ENCODE measurements at places on chromosomes 12 and 14. TPM values are rescaled to one million over a fixed set of nuclear protein-coding genes. Genes with fewer than 3 reads are reported as not detected.
A peak's percentile ranks its signal among the peaks of the same experiment; 100 is the strongest.

DNA sequence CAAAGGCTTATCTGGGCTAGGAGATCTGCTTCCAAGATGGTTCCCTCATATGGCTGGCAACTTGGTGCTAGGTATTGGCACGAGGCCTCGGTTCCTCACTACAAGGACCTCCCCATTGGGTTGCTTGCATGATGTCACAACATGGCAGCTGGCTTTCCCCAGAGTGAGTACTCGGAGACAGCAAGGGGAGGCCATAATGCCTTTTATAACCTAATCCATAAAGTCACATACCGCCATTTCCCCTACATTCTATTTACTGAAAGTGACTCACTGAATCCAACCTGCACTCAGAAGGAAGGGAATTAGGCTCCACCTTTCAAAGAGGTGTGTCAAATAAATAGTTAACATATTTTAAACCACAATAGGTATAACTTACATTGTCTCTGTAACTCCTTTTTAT lies 130.9 kb downstream of the SAMD4A start:
- DNase-seq = no peak

The NFATC4 gene
- total RNA-seq = 12.0 TPM

DNA sequence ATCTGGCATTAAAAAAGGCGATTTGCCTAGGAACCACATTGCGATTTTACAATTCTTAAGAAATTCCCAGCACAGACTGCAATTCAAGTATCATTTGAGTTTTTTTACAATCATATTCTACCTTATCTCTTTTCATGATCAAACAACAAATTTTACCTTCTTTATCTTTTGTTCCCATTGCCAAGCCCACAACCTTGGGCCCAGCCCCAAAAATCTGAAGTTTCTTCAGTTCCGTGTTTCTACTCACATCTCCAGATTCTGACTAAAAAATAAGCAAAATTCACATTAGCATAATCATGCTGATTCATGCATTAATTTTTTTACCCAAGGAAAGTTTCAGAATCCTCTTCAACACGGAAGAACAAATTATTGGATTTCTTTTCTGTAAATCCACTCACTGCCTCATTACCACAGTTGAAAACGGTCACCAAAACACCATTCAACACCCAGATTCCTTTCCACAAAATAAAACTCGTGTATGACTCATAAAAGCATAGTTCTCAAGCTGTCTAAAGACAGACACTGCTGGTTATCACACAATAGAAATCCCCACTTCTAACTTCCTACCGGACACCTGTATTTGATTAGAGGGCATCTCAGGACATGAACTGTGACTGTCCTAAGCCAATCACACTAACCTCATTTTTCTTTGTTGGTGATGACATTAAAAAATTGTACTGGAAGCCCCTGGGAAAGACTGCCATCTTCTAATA lies 32.7 kb downstream of the KDM5A start:
- no peak for DNase-seq

The ARMH4 gene
- 0.58 TPM for total RNA-seq

The PRKAB1 gene
- total RNA-seq = 9.0 TPM

DNA sequence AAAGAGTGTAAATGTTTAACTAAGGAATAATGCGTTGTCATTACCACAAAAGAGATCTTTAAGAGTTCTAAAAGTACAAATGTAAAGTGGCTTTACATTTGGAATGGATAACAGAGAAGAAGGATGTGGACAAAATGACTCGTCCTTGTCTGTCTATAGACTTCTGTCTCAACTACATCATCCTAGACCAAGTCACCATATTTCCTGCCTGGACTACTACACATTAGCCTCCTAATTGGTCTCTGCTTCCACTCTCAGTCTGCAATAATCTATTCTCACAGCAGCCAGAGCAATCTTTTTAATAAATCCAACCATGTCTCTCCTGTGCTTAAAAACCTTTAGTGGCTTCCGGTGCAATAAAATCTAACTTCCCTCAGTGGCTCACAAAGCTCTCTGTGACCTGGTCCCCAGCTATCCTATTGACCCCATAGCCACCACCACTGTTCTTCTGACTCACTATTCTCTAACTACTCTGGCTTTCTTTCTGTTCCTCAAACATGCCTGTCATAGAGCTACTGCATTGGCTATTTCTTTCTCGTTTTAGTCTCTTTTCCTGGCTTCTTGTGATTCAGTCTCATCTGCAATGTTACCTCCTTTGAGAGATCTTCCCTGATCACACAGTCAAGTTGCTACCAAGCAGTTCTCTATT lies 91.1 kb downstream of the MYF5 start:
- no peak for DNase-seq

DNA sequence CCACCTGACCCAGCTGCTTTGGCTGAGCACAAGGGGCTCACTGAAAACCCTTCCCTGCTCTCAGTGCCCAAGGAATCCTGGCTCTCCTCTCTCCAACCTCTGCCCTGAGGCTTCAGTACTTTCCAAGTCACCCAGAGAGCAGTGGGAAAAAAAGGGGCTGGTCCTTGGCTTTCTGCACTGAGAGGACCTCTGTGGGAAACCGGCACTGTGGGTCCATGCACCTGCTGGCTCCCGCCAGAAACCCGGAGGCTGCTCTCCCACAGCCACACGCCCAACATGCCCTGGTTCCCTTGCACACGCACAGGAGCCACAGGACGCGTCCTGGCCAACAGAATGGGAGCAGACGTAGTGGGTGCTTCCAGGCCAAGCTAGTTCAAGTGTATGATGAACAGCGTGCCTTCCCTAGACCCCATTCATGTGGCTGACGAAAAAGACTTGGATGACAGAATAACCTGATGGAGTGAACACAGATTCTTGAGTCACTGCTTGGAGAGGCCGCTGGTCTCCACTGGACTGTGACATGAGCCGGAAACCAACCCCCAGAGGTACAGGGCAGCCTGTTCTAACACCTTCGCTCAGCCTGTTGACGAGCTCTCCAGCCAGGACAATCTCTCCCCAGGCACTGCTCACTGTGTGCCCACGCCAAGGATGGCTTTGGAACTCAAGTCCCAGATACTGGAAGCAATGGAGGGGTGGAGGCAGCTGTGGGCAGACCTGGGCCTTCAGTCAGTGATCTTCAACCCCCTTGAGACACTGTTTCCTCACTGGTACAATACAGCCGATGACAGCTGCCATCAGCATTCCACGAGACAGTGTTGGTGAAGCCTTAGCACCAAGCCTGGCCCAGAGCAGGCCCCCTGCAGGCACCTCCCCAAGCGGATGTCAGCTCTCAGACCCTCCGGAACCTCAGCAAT lies 87.7 kb downstream of the ITPK1 start:
- DNase-seq = peak; percentile 13

The CCDC175 gene
- not detected for total RNA-seq

DNA sequence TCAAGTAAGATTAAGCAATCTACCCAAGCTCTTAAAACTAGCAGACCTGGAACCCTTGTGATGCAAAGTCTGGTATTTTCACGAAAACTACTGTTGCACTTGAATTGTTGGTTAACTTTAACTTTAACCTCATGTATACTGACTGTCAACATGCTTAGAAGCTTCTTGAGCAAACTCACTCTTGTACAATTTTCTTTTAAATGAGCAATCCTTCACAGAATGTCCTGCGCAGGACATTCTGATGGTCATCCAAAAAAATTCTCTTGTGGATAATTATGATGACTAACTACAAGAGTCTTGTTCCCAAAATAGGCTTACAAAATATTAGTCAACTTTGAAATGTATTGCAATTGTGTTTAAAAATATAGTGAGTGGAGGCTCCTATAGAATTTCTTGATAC lies 54.0 kb upstream of the PDE3A start:
- no peak for DNase-seq

- no peak for DNase-seq
These were observed 153.1 kb upstream of the OTX2 start for GRCh38 chr14:56963381-56963780.

The MAP3K12 gene
- 2.4 TPM for total RNA-seq

All from psoas muscle (tissue), 8 donors.